Activated CD4-positive, alpha-beta T cell treated with anti-CD3 and anti-CD28 coated beads for 24 hours (primary cell): ENCODE measurements at places on chromosomes 3 and 15.

GRCh38 chr3:38598791-38599190 is 50.7 kb downstream of the SCN5A start:
- DNase-seq, result no peak

- no peak for DNase-seq
Measured at GRCh38 chr3:137204409-137204808, 246.6 kb downstream of the IL20RB start.

GRCh38 chr15:37107071-37107743 is 6.9 kb upstream of the MEIS2 start:
- no peak for DNase-seq

DNA sequence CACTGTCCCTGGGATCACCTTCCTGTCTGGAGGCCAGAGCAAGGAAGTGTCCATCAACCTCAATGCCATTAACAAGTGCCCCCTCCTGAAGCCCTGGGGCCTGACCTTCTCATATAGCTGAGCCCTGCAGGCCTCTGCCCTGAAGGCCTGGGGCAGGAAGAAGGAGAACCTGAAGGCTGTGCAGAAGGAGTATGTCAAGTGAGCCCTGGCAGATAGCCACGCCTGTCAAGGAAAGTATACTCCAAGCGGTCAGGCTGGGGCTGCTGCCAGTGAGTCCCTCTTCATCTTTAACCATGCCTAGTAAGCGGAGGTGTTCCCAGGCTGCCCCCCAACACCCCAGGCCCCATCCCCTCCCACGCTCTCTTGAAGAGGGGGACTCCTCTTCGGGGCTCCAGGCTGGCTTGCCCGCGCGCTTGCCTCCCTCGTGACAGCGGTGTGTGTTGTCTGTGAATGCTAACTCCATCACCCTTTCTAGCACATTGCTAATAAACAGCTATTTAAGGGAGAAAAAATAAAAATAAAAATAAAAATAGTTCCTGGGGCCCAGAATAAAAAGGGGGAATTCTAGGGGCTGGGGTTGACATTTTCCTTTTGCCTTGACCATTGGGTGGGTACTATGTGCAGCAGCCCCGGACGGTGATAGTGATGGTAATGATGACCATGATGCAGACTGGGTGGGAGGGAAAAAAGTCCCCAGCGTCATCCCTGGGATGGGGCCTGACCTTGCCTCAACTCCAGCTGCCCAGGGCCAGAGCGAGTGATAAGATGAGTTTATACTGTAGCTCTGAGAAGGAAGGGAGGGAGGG is 3.3 kb upstream of the ALAS1 start:
- no peak for DNase-seq

DNA sequence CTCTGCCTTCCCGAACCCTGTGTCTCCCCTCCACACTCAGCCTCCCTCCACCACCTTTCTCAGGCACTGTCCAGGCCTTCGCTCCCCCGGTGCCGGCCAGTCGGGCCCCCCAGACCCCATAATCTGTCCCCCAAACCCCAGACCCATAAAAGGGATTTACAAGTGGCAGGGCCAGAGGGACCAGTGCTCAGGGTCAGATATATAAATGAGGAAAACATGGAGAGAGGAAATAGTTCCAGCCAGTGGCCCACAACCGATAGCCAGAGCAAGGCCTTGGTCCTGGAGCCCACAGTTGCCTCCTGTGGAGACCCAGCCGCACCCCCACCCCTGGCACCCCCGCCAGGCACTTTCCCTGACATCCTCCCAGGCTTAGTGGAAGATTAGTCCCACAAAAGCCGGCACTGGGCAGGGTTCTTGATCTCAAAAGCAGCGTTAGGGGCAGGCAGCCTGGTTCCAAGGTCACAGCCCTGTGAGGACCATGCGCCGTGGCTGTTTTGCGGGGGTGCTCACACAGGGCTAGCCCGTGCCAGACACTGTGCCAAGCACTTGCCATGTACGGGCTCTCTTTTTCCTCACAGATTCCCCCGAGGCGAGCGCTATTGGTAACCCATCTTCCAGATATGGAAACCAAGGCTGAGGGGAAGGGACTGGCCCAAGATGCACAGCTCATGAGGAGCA is 1.1 kb upstream of the PLXND1 start:
- no peak for DNase-seq

GRCh38 chr3:100682056-100682853 is 27.0 kb upstream of the TFG start:
- DNase-seq, result no peak

- DNase-seq, result no peak
Measured at GRCh38 chr3:147412261-147412916, 3.2 kb downstream of the ZIC1 start.

GRCh38 chr3:111763968-111764367 is 95.1 kb upstream of the PHLDB2 start:
- no peak for DNase-seq

- DNase-seq, result no peak
Measured at GRCh38 chr15:94286583-94286982, 55.2 kb downstream of the MCTP2 start.

GRCh38 chr3:36175113-36175812 is 205.0 kb upstream of the STAC start:
- no peak for DNase-seq

- DNase-seq, result no peak
Measured at GRCh38 chr15:65174509-65174908, 10.6 kb downstream of the CLPX start.

DNA sequence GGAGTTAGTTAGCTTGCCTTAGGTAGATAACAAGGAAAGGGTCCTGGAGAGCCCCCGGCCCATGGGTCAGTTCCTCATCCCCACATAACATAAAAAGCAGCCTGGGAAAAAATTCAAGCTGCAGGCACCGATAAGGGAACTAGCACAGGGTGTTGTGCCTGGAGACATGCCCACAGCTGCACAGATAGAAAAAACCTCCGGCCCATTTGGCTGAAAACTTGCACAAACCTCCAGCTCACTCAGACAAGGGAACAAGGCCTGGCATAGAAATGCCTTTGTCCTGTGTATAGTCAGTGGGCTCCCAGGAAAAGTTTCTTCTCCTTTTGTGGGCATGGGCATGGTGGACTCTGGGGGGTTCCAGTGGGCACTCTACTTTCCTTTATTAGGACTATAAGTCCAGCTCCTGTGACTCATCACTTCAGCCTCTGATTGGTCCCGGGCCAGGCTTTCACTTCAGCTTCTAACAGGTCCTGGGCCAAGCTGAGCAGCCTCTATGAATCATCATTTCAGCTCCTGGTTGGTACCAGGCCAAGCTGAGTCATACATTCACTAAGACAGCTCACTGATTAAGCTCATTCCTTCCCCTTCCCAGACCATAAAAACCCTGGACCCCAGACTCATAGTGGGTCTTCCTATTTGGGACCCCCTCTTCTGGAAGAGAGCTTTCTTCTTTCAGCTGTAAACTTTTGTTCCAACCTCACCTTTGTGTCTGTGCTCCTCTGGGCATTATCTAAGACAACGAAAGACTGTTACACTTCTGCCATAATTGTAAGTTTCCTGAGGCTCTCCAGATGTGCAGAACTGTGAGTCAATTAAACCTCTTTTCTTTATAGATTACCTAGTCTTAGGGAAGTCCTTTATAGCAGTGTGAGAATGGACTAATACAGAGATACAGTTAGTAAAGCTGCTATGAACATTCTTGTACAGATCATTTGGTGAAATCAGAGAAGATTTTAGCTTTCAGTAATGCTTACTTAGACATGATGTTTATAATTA is 348.0 kb upstream of the DPPA4 start:
- no peak for DNase-seq

DNA sequence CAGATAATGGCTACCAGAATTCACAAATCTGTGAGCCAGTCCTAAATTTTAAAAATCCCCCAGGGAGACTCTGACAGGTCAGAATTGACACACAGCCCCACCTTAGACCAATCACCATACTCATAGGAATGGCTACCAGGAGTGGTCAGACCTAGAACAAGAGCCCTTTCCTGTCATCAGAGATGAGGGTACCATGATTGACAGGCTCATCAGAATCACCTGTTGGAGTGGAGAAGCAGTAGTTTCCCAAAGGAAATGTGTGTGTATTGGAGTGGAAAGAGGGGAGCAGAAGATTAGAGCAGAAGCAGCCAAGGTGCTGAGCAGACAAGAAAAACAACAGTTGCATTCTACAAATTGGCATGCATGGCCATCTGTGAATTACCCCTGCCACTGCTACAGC is 27.0 kb upstream of the SSR3 start:
- DNase-seq, result no peak

DNA sequence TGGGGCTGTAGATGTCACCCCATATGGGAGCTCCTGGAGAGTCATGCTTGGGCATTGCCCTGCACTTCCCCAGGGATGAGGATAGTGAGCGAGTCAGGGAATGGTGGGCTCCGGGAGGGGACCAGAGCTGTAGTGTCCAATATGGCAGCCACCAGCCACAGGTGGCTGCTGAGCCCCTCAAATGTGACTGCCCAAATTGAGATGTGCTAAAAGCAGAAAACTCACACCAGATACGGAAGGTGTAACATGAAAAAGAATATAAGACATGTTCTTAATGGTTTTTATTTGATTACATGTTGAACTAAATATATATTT is 31.7 kb downstream of the GRIP2 start:
- no peak for DNase-seq

DNA sequence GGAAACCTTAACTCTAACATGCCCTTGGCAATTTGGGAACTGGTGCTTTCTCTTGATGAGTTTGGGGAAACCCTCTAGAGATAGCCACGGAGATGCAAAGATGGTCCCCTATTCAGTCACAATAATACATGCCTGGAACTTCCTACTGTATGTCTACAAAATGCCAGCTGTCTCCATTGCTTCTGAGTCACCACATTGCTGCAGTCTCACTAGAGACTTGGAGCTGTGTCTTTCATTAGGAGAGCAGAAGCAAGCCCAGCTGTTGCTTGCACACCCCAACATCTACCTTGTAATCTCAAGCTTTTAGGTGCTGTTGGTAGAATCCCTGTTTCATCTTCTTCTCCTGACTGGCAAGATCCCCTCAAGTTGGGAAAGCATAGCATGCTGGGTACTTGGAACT is 261.0 kb downstream of the ADAMTSL3 start:
- no peak for DNase-seq

- no peak for DNase-seq
Measured at GRCh38 chr3:176820764-176821163, 376.5 kb downstream of the TBL1XR1 start.

GRCh38 chr3:172836390-172836997 is 86.0 kb downstream of the ECT2 start:
- DNase-seq, result peak; percentile 3

DNA sequence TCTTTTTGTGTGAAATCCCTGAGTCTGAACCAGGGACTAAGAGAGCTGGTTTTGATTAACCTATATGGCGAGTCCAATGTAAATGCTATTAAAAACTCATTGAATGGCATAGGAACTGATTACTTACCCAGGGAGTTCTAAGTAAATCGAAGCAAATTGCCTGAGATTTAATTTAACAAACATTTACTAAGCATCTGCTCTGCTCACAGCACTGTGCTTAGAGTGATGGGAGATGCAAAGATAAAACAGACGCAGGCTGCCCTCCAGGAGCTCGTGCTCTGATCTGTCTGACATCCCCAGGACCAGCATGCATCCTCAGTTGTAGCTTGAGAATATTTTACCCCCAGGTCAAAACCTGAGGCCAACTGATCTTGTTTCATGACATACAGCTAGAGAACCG is 247.9 kb downstream of the NR2F2 start:
- DNase-seq, result no peak

GRCh38 chr3:53554559-53555067 is 60.2 kb downstream of the CACNA1D start:
- DNase-seq, result no peak

DNA sequence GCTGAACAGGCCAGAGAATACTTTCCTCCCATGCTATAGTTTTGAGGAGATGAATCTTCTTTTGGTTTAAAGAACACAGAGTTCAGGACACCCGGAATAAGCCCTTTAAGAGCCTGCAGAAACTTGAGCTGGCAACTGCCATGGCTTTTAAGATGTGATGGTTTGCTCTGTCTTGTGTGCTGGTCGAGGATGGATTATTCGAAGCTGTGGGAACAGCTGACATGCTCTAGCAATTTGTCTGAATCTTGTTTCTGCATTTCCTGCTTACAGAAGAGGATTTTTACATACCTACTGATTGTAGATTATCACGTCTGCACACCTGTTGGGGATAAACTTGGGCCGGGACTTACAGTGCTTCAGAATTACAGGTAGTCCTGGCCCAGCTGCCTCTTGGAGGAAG is 396.9 kb downstream of the LRTM1 start:
- no peak for DNase-seq

- DNase-seq, result no peak
Measured at GRCh38 chr3:94693997-94694640, 631.3 kb downstream of the NSUN3 start.

- DNase-seq, result no peak
Measured at GRCh38 chr15:67512140-67512539, 8.8 kb upstream of the C15orf61 start.
